ENCODE measurements at places on chromosomes 2 and 18.

DNA sequence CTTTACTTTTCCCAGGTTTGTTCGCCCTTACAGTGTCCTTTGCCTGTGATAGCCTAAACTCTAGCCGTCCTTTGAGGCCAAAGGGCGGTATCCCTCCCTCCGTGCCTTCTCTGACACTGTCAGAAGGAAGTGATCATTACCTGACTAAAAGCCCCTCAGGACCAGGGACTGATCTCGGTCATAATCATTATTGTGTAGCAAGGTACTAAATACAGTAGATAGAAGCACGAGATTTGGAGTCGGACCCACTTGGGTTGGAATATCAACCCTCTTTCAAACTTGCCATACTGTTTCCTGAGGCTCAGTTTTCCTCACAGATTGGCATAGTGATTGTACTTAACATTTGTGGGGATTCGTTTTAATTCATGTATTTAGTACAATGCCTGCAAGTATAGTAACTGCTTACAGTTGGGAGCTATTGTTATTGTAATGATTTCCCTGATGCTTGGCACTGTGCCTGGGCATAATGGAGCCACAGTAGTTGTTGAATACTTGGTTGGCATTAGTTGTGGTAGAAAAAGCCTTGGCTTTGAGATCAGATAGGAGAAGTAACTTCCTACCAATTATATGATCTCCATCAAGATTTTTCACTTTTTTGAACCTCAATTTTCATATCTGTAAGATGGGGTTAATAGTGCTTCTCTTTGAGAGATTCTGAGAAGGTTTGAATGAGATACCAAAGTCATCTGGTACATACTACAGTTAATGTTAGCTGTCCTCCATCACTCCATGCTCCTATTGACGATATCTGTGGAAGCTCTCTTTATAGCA lies 836 bp downstream of the STK11IP start:
- no peak for DNase-seq

GRCh38 chr2:28336264-28336980 lies 56.2 kb upstream of the FOSL2 start:
- DNase-seq: no peak

GRCh38 chr2:11146076-11146475 lies 9.2 kb upstream of the SLC66A3 start:
- DNase-seq: no peak

DNA sequence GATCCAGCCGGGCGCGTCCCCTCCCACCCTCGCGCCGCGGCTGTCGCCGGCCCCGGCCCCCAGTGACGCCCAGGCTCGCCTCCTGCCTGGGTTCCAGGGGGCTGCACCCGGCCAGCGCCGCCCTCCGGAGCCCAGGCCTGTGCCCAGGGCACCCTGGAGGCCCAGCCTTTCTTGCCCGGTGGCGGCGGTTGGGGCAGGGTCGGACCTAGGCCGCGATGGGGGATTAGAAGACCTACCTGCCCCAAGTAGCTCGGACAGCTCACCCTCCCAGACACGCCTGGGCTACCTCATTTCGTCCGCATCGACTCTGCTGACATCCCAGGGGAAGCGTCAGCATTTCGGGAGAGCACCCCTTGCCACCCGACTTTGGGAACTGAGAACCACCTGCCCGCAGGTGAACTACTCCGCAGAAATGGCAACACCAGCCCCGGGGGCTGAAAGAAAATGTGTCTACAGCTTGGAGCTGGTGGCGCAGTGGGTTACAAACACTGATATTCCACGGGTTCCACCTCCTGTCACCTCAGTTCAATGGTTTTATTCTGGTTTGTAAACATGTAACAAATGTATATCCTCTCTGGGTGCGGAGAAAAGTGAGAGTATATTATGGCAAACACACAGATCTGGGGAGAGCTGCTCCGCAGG lies 834 bp upstream of the ARL4C start:
- DNase-seq: no peak

GRCh38 chr2:30287190-30287840 lies 56.0 kb downstream of the LBH start:
- DNase-seq: no peak

DNA sequence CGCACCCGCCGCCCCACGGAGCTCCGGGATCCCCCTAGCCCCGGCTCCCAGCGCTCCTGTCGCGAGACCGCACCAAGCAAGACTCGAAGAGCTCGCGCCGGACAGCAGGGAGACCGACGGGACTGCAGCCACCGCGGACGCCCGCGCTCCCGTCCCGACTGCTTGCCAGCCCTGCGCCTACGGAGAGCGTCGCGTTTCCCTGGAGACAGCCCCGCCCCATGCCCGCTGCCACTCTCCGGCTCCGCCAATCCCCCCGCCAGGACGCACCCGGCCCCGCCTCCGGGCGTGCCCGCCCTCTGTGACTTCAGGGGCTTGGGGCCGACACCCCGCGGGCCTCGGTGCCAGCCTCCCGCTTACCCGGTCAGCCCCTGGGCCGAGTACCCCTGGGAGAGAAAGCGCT lies at the start of gene ANKMY1:
Gene ANKMY1 (minus strand): TSS at position 181 of the 400 bp plus-strand sequence. CDS start 653 bp downstream, outside the sequence.
- peak; percentile 78 for DNase-seq

DNA sequence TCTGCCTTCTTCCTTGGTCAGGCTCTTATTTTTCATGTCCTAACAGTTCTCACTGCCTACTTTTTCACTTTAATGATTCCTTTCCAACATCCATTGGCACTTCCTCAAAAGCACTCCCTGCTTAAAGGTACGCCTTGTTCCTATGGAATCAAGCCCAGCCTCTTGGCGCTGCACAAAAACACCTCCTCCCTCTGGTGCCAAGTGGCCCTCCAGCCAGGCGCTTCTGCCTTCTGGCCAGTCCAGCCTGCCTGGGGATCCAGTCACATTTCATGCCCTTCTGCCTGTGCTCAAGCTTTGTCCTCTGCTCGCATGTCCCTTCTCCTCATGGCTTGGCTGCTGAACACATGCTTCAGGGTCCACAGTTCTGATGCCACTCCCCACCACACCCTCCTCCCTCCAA lies 6.3 kb downstream of the TPRKB start:
- DNase-seq: no peak

DNA sequence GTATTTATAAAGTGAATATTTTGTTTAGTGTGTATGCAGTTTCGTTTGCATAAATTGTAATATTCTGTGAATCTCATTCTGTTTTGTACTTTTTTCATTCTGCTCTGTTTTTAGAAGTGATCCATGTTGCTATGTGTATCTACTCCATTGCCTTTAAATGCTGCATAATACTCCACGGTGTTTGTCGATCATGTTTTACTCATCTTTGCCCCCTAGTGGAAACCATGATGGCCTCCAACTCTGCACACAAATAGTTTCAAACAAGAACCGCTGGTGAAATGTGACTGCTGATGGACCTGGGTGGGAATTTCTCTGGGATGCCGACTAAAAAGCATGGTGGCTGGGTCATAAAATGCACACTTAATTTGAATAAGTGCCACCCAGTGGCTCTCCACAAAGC lies 32.0 kb upstream of the SKOR2 start:
- DNase-seq: peak; percentile 28

- DNase-seq: no peak
Measured at GRCh38 chr2:187989925-187990623, 301.6 kb upstream of the GULP1 start.

DNA sequence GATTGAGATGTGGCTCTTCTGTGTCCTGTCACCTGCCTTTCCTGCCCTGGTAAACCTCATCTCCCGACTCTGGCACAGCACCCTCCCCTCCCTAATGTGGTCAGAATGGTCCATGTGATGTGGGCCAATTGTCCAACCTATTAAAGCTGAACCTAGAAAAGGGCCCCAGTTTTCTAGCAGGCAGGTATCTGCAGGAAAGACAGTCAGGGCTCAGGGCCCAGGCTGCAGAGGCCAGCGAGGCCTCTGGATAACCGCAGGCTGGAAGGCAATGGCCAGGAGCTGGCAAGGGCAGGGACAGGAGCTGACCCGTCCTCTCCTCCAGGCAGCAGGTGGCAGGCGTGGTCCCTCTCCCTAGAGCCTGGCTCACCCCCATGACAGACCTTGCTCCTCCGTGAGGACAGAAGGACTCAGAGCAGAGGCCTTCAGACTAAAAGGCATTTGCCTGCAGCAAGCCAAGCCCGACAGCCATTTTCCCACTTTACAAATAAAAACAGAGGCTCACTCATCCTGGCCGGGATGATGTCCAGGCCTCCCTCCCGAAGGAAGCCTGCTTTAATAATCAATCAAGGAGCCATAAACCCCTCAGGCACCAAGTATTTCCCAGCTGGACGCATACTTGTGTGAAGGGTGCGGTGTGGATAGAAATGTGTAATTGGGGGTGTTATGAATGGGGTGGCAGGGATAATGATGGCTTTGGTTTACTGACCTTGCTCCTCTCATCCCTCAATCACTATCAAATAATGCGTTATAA lies 107.1 kb downstream of the TWIST2 start:
- no peak for DNase-seq

DNA sequence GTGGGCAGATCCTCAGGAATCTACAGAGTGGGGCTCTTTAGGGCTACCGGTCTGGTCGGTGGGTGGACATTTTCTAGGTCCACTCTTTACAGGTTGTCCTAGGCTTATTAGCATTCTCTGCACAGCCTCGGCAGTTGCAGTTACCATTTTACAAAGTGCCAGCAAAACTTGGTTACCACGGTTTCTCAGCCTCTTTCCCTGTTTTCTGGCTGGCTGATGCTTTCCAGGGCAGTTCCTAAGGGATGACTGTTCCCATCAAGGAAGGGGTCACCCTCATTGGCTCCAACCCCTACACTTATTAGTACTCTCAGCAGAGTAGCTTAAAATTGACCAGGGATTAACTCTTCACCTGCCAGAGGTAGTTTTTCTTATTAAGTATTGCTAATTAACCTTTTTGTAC lies 2.0 kb upstream of the AQP4 start:
- DNase-seq: no peak

DNA sequence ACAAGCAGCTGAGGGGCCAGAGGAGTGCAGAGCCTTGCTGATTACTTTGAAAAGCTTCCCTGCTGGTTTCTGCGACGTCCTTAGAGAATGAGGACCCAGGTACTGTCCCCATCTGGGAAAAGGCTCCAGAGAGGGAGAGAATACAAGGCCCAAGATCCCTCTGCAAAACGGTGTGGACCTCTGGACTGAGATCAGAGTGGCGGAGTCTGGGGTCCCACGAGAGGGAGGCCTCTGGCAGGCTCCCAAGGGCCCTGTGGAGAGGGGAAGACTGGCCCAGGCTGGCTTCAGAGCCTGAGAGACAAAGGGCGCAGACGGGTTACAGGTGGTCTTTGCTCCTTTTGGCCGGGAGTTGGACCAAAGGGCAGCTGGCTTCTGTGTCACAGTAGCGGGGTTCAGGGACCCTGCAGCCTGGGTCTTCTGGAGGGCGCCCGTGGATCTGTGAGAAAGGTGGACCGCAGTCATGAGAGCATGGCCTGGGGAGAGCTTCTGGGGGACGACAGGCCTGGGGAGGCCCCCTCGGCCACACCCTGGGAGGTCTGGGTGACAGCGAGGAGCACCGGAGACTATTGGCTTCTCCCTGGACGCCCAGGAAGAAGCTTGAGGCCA lies 805 bp downstream of the SNORC start:
- DNase-seq: no peak

DNA sequence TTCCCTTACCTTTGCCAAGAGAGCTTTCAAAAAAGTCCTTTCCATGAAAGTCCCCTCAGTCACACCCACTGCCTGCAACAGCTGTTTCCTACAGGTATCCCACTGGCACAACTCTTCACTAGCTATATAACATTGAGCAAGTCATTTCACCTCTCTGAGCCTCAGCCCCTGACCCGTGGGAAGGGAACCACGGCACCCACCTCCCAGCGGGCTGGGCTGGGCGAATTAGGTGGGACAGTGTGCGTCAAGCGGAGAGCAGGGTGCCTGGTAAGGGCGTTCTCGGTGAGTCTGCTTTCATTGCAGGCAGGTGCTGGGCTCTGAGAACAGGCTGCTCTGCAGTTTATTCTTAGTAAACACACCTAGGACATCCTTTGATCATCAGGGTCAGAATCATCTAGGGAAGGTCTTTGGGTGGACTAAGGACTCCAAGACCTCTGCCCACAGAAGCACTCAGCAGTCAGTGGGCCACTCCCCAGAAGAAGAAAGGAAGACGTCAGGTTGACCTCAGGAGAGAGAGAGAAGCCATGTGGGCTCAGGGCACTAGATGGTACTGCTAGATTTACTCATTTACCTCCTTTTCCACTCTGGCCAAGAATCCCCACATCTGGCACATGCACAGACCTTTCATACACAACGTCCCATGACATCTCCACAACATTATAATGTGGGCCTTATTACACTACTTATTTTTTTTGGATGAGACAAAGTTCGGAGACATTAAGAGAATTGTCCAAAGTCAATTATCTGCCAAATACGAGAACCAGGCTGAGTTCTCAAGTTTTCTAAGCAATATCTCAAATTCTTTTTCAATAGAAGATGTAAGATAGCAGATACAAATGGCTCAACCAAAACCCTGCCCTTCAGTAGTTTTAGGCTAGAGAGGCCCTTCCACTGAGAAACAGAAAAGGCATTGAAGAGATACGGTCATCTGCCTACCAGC lies 79.9 kb downstream of the GALNT14 start:
- no peak for DNase-seq

- DNase-seq: no peak
Measured at GRCh38 chr18:45540125-45540524, 75.2 kb upstream of the SLC14A2 start.

DNA sequence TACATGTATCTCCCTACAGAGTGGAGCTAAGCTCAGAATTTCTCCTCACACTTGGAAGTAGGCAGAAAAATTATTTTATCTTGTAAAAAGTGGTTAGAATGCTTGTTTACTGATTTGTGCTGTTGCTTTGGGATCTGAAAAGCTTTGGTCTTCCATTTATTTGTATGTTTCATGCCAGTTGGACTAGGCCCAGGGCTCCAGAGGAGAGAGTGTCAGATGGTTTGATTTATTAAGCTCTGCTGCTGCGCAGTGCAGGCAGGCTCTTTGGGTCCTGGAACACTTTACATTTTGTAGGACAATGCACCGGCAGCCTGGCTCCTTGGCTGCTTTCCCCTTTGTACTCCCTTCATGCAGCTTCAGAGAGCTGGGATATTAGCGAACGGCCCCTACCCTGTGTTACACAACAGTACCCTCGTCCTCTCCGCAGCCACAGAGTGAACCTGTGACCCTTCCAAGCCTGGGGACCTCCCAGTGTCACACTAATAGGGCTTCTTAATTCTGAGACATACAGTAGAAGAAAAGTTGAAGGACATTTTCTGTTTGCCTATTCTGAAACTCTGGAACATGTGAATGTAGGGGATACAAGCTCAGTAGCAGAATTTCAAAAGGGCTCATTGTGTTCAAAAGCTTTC lies 56.7 kb upstream of the EML6 start:
- DNase-seq: no peak

DNA sequence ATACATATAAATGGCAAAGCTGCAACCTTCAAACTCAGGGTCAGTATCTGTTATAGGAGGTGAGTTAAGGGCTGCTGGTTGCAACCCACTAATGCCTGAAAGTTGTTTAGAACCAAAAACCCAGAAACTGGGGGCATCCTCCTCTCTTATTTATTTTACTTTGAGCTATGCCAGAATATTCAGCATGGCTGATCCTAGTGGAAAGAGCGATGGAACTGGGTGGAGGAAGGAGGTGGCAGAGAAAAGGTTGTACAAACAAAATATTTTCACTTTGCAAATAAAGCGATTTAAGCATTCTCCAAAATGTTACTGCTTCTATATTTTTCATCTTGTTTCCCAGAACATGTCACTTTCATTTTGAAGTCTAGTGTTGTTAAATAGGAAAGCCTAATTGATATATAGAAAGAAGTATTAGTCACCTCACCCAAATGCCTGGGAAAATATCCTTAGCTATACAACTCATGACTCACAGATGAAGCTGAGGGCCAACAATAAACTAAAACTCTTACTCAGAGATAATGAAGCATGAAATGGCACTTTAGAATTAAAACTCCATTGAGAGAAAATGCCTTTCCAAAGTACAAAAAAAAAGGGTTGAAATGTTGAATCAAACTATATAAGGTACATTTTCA lies 251.4 kb upstream of the UBE2E3 start:
- DNase-seq: no peak

GRCh38 chr2:73225513-73226360 lies 7.3 kb downstream of the PRADC1 start:
- DNase-seq: no peak

Measured in activated CD4-positive, alpha-beta T cell treated with anti-CD3 and anti-CD28 coated beads, Interleukin-2, Interleukin-4, amounts not matched to agents 100 ng/mL and 50 ng/mL, durations not matched to agents 16 hours and 8 hours (primary cell).